Stimulated activated CD4-positive, alpha-beta T cell treated with anti-CD3 and anti-CD28 coated beads, Interleukin-1b, Interleukin-23, amount 100 ng/mL, for 1 hour (primary cell): ENCODE measurements at places on chromosomes 5 and 9.

DNA sequence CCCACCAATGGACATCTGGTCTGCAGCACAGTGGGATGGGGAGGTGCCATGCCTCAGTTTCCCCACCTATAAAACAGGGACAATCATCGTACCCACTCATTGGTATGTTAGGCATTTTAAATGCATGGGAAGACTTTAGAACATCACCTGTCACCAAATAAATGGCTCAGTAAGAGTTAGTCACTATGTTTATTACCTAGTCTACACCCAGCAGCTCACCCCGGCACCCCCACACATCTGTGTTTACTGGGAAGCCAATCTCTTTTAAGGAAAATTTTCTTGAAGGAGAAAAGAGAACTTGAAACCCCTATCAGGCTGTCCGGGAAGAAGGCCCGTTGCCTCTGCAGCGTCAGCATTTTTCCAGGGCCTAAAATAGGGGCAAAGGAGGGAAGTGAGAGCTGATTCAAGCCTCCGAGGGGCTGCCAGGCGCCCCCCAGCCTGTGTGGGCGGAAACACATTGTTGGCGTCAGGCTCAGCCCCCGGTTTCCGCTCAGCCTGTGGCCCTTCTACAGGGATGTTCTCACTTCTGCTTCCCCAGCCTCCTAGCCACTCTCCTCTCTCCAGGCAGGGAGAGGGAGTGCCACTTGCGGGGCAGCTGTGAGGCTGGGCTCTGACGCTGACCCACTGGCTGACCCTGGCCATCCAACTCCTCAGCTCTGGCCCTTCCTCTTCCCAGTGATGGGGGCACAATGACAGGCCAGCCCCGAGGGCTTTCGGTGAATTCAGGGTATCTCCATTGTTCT lies 4.6 kb downstream of the CSF1R start:
- DNase-seq = no peak

DNA sequence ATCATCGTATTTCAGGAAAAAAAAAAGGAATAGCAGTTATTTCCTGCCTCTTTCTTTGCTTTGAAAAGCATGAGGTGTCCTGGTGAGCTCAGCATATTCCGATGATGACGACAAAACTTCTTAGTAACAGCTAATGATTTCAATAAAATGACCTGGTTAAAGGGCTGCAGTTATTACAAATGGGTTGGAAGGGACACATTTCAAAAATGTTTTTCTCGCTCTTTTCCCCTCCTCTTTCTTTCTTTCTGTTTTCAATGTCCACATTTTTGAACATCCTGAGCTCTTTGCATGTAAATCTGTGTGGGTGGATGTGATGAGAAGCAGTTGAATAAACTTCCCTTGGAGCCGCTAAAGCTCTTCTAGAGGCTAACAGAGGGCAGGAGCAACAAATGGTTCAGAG lies 186.8 kb upstream of the SLC27A6 start:
- DNase-seq = no peak

GRCh38 chr9:104969116-104969515 lies 41.2 kb upstream of the ABCA1 start:
- DNase-seq = no peak

- peak; percentile 50 for DNase-seq
These were observed 25.0 kb upstream of the SPTLC1 start for GRCh38 chr9:92140074-92140753.

DNA sequence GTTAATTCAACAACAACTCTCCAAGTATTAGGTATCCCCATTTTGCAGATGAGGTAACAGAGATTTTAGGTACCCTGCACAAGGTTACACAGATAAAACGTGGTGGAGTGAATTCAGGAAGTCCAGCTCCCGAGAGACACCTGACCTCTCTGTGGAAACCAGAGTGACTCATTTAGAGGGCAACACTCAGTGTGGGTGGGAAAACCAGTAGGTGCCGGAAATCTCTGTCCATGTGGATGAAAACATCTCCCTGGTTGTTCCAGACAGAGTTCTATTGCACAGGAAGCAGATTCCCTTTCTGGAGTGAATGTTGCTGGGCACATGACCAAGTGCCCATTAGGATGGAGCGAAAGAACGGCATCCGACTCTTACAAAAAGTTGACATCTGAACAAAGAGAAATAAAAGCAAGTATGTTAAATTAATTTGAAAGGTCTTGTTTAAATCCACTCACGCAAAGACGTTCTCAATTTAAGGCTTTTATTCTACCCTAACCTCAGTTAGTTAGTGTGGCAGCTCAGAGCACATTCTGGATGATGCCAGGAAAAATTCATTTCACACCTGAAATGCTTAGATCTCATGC lies 391.9 kb upstream of the WWC1 start:
- no peak for DNase-seq

- no peak for DNase-seq
These were observed 530.3 kb downstream of the RASEF start for GRCh38 chr9:82532504-82533180.

DNA sequence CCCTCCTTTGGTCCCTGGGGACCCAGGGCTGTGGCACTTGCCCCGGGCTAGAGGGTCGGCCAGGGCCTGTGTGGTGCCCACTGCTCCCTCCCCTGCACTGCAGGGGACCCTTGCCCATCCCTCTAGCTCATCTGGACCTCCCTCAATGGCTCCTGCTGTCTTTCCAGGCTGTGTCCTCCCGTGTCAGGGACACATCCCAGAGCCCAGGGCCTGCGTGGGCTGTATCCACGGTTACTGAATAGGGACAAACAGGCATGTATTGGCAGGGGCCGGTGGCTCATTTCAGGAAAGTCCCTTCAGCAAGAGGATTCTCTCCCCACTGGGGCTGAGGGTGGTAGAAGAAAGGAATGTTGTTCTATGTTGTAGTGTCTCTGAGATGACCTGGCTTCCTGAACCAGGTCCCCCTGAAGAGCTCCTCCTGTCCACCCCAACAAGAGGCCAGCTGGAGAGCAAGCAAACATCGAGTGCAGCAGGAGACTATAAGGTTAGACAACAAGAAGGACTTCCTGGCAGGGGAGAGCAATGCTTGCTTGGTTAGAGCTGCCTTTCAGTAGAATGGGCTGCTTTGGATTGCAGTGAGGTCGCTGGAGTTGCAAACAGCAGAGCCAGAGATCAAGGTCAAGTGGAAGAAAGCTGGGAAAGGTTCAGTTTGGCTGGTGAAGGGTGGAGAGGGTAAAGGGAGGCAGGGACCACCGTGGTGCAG lies 1.0 kb upstream of the CRB2 start:
- DNase-seq = no peak

DNA sequence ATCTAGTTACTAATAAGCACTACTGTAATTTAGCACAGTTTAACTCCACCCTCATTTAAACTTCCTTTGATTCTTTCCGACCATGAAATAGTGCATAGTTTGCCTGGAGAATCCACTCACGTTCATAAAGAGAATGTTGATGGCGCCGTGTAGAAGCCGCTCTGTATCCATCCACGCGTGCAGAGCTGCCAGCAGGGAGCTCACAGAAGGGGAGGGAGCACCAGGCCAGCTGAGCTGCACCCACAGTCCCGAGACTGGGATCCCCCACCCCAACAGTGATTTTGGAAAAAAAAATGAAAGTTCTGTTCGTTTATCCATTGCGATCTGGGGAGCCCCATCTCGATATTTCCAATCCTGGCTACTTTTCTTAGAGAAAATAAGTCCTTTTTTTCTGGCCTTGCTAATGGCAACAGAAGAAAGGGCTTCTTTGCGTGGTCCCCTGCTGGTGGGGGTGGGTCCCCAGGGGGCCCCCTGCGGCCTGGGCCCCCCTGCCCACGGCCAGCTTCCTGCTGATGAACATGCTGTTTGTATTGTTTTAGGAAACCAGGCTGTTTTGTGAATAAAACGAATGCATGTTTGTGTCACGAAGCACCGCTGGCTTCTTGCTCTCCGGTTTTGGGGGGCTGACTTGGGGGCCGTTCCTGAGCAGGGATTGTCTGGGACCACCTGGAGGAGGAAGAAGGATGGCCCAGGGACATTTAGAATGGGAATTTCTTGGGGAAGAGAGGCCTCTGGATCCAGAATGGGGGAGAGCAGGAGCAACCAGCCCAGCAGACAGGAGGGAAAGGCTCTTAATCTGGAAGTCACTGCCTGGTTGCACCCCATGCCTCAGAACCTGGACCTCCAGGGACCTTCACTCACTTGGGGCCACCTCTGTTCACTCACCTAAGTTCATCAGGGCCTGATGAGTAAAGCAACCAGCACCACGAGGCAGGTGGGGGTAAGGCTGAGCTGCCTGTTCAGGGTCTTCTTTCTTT lies 35.4 kb downstream of the CXXC5 start:
- no peak for DNase-seq

DNA sequence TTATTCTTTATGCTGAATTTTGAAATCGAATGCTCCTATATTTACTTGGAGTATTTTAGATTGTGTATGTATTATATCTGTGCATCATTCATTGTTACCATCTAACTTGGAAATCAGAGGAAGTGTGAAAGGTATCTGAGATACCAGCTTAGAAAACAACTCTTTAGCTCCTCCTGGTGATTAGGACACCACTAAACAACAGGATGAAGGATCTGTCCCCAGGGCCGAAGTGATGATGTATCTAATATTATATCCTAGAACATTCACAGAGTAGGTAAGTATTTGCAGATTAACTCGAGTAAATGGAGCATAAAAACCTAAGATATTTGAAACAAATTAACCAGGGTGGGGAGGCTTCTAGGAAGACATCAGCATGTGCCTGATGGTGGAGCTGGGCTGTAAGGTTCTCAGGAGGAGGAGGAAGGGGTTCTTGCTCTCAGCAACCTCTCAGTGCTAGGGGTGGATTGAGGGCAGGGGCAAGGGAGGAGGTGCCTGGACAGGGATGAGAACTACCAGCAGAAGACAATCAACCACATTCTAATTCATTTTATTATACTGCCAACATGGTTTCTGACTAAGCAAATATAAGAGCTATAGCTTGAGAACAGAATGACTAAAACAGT lies 2.6 kb upstream of the NFIL3 start:
- no peak for DNase-seq

- DNase-seq = no peak
These were observed 22.6 kb upstream of the MAMDC2 start for GRCh38 chr9:70020991-70021571.

DNA sequence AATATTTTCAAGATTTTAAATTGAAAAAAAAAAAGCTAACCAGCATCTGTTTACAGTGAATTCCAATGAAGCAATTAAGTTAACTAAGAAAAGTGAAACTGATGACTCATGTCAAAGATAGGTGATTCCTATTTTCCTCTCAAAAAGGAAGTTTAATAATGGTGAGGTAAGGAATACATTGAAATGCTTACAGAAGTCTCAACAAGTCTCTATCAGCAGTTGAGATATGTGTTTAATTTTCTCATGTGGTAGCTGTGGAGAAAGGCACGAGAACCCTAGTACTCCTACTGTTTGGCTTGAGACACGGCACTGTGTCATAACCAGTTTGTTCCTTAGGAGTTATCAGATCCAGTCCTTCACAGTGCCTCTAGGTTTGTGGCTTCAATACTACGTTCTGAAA lies 114.5 kb downstream of the SLC25A46 start:
- no peak for DNase-seq

- no peak for DNase-seq
These were observed 207.1 kb upstream of the TRIM32 start for GRCh38 chr9:116479967-116480366.

DNA sequence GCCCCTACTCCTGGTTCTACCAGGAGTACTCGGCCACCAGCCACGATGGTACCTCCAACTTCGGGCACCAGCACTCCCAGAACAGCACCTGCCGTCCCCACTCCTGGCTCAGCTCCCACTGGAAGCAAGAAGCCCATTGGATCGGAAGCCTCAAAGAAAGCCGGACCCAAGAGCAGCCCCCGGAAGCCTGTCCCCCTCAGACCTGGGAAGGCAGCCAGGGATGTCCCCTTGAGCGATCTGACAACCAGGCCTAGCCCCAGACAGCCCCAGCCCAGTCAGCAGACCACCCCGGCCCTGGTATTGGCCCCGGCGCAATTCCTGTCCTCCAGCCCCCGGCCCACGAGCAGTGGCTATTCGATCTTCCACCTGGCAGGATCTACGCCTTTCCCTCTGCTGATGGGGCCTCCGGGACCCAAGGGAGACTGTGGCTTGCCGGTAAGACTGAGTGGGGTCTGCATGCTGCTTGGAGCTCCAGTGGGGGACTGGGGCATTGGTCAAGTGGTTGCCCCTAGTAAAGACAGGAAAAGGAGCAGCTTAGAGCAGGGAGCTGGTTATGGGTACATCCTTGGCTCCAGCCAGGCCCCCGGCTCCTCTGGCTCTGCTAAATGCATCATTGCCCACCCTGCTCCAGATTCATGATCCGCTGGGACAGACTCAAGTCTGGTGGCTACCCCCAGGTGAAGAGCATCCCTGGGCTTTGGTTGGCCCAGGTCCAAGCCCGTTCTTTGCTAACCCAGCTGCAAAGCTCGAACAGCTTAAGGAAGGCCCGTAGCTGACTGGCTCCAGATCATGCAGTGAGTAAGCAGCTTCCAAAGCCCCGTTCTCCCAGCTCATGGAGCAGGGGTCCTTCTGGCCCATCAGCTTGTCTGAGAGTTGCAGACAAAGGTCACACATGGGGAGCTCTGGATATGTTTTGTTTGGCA lies 14.0 kb downstream of the COL27A1 start:
- DNase-seq = no peak

GRCh38 chr5:58188262-58188651 lies 271.6 kb downstream of the PLK2 start:
- no peak for DNase-seq

DNA sequence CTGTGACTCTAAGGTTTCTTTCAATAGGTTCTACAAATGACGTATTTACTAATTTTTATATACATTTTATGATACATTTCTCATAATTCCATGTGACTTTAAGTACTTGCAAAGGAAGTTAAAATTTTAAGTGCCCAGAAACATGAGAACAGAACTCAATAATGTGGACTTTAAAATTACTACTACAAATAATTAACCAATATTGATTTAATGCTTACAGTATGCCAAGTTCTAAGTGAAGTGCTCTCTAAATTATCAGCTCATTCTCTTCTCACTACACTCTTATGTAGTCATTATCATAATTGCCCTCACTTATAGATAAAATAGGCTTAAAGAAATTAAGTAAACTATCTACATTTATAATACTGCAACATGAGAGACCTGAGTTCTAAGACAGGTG lies 1690.7 kb upstream of the CDH9 start:
- no peak for DNase-seq

DNA sequence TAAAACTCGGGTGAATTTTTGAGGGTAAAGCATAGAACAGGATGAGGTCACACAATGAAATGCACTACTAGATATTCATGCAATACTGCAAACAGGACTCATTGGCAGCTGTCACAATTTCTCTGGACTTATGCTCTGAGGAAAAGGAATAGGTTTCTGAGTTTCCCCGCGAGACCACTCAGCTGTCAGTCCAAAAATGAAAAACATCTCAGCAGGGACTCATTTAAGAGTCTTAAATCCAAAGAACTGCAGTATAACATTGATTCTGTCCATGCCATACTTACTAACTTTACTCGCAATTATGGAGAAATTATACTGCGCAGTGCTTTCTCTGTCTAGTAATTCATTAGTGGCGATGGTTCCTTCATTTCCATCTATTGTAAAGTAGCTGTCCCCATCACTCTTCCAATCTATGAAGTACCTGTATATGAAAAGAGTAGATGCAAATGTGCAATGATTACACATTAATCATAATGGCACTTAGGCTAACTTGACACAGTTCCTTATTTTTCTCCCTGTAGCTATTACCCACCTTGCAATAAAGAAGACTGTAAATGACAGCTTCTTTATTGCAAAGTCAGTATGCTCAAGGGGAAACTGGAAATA lies 1070.0 kb downstream of the CDH12 start:
- DNase-seq = no peak
